ENCODE measurements at places on chromosomes 11 and 22. TPM values are rescaled to one million over a fixed set of nuclear protein-coding genes. Genes with fewer than 3 reads are reported as not detected.

Gene TMPRSS6
- 0.15 TPM for total RNA-seq

Gene IFT27
- 42.8 TPM for total RNA-seq

Gene KCNJ1
- total RNA-seq: not detected

Gene CCDC89
- not detected for total RNA-seq

Gene PANX3
- not detected for total RNA-seq

Gene MMP8
- total RNA-seq: not detected

GRCh38 chr22:48757985-48758561 lies 1069.6 kb downstream of the BRD1 start:
- DNase-seq: no peak

DNA sequence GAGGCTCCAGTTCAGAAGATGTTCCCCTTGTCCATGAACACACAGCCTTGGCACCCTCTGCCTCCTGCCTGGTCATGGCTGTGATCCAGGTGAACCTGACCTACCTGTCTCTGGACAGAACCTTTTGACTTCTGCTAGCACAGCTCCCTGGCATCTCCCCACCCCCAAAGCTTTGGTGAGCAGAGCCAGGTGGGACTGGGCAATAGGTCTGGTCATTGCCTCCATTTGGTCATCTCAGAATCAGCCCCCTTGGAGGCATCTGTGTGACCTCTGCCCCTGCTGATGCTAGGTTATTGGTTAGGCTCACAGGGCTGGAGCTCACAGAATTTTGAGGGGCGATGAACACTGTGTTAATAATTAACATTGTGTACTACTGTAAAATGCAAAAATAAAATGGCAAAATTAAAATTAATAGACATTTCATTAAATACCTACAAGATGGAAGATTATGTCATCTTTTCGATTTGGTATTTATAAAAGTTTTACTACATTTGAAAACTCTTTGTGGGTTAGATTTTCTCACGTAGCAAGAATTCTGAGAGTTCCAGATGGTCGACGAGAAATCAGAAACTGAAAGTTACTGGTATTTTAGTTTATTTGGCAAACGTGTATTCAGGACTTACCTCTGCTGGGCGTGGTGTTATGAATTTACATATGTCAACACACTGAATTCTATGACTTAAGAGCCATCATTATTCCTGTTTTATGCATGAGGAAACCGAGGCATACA lies 8.3 kb upstream of the KIAA0930 start:
- DNase-seq: peak; percentile 53

GRCh38 chr22:42511401-42511891 lies 8.2 kb downstream of the RRP7A start:
- DNase-seq: no peak

DNA sequence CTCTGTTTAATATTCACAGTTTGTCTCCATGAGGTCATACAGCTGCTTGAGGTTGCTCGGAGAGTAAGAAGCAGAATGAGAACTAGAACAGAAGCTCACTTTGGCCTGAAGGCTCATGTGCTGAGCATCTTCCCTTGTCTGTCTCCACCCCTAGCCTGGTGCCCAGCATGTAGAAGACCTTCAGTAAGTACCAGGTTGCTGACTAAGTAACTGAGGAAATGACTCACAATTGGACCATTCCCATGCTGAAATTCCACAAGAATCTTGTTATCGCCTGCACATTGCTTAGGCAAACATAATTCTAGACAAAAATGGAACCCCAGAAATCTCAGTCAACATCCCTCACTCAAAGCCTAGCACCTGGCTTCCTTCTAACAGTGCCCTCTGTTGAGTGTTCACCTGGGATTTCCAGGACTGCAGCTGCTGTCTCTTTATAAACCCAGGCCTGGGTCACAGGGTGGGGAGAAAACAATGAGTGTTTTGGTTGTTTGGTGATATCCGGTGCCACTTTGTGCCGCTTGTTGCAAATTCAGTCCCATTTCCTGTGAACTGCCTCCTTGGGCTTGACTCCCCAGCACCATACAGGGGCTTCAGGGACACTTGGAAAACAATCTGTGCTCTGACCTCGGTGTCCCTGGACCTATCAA lies 406.8 kb downstream of the ETS1 start:
- no peak for DNase-seq

- no peak for DNase-seq
Observed at GRCh38 chr11:32210556-32210955, 119.7 kb downstream of the RCN1 start.

DNA sequence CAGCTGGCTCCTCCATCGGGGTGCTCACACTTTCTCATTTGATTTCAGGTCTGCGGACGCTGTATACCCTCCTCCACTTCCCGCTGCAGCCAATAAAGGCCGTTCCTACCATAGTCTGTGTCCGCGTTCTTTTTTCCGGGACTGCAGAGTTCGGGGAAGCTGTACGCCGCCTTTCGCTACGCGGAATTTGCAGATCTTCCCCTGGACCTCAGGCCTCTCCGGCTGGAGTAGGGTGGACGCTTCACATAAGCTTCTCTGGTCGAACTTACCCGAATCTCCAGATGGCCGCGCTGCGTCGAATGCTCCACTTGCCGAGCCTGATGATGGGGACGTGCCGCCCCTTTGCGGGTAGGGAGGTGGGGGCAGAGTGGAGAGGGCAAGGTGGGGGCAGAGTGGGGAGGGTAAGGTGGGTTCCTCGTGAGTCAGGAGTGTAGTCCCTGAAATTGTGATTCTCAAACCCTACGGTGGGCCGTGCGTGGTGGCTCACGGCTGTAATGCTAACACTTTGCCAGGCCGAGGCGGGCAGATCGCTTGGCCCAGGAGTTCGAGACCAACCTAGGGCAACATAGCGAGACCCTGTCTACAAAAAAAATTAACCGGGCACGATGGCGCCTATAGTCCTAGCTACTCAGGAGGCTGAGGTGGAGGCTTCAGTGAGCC lies 617 bp downstream of the CSKMT start:
- DNase-seq: no peak

DNA sequence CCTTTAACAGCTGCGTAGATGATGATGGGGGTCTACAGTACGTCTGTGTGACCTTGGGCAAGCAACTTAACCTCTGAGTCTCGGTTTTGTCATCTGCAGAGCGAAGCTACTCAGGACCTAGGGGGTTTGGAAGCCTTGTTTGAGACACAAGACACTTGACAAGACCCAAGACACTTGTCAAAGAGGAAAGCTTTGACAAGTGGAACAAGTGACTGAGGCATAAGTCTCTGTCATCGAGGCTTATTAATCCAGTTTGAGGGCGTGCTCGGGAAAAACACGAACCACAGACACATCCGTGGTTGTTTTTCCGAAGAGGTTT lies 732 bp upstream of the PC start:
- no peak for DNase-seq

GRCh38 chr11:74322667-74323066 lies 11.2 kb upstream of the P4HA3 start:
- no peak for DNase-seq

DNA sequence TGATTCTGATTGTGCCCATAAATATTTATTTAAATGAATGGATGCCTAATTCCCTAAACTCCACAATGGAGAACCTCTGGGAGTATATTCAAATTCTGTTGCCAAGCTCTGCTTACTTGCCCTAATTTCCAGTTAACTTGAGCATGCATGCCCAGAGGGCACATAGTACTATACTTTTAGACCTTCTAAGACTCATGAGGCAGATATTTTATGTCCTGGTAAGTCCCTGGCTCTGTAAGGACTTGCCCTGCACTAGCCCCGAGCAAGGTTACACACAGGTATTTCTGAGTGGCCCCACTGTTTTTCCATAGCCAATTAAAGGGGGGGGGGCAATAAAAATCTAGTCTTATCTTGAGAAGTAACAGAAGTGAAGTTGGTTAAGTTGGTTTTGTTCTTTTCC lies 21.1 kb upstream of the CAPRIN1 start:
- no peak for DNase-seq

GRCh38 chr11:10255388-10256125 lies 38.5 kb downstream of the SBF2 start:
- DNase-seq: no peak

GRCh38 chr22:44575381-44576268 lies 77.6 kb upstream of the RTL6 start:
- DNase-seq: no peak

GRCh38 chr11:1871531-1871930 lies 18.6 kb downstream of the LSP1 start:
- DNase-seq: no peak

- DNase-seq: peak; percentile 21
Observed at GRCh38 chr22:19270873-19271272, 20.6 kb downstream of the CLTCL1 start.

GRCh38 chr11:61120099-61120705 lies 17.9 kb downstream of the CD5 start:
- DNase-seq: no peak

DNA sequence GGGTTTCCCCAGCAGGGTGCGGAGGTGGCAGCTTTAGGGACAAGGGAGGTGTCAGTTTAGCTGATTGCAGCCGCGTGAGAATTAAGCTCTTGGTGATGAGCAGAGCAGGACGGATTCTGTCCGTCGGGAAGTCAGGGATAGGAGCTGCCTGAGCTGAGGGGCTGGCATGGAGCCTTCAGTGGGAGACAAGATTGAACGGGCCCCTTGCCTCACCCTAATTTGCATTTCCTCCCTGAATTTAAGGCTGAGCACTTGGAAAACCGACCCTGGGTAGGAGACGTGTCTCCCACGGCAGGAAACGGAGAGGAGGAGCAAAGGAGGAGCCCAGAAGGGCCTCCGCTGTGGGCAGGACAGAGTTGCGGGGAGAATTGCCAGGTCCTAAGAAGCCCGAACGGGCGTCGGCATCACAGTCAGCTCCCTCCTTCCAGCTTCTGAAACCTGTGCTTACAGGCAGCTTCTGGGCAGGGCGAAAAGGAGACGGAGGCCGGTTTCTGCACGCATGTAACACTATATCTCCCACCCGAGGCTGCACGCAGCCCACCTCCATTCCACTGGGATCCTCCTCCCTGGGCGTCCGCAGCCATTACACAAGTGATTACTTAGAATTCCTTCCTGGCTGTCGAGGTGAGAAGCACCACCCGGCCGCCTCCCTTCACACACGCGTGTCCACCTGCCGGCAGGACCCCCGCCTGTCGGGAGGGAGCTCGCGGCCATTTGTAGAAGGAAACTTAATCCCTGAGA lies 345.8 kb downstream of the BRD1 start:
- no peak for DNase-seq

GRCh38 chr11:36146437-36146836 lies 142.8 kb downstream of the COMMD9 start:
- no peak for DNase-seq

GRCh38 chr11:20501252-20501651 lies 98.2 kb upstream of the SLC6A5 start:
- no peak for DNase-seq

DNA sequence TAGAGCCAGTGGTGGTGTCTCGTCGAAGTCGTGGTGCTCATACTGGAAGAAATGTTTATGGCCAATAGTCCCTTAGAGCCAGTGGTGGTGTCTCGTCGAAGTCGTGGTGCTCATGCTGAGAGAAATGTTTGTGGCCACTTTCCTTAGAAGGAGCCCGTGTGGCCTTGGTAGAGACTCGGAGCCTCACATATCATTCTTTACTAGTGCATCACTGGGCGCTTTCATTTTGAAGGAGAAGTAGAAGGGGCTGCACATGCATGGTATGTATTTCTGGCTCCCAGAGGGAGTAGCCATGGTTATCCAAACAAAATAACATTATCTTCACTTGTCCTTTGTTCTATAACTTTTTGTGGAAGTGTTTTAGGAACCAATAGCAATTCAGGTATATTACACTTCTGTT lies 69.5 kb downstream of the JAM3 start:
- DNase-seq: no peak

- peak; percentile 79 for DNase-seq
Observed at GRCh38 chr22:24423519-24424000, 3.8 kb upstream of the ADORA2A start.

- DNase-seq: no peak
Observed at GRCh38 chr11:2578929-2579270, 120.9 kb downstream of the KCNQ1OT1 start.

- no peak for DNase-seq
Observed at GRCh38 chr11:116997071-116997470, 101.2 kb downstream of the SIK3 start.

DNA sequence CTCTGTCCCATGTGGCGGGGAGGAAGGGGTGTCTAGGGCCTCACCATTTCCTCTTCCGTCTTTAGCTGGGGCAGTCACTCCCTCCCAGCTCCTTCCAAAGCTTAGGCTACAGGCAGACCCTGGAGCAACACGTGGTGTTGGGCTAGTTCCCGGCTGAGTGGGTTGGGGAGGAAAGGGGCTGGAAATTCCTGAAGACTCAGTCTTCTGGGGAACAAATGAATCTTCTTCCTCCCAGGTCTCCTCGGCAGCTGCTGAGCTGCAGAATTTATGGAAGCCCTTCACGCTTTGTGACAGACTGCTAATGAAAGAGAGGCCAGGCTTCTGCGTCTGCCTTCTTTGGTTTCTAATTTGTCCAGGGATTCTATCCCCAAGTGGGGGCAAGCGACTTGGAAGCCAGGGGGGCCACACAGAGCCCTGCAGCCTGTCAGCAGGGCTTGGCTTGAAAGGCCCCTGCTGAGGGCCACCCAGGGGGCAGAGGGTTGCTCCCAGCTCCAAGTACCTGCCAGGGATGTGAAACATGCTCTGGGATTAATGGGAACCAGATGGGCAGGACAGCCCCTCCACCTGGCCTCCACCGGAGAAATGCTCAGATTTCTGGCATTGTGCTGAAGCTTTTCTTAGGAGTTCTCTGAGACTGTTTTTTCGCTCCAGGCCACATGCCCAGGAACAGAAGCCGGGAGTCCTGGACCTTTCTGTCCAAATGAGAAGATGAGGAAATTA lies 123.1 kb downstream of the PKNOX2 start:
- no peak for DNase-seq

DNA sequence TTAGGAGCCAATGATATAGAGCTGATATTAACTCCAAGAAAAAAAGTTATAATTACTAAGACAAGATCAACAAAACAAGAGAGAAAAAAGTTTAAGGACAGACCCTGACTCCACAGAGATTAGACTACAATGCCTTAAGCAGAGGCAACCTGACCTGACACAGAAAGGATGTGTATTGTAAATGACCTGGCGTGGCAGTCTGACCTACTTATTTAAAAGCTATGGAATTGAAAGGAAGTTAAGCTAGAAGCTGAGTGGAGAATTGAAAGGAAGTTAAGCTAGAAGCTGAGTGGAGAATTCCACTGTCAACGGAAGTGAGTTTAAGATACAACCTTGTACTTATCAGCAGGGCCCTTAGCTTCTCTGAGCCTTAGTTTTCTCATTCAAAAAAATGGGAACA lies 885.4 kb downstream of the OPCML start:
- no peak for DNase-seq
